Stimulated activated CD8-positive, alpha-beta memory T cell treated with anti-CD3 and anti-CD28 coated beads, Interleukin-4, amount 100 ng/mL, for 1 hour (primary cell): ENCODE measurements at places on chromosomes 1 and 21.

- no peak for DNase-seq
These were observed 21.4 kb upstream of the FMO1 start for GRCh38 chr1:171226747-171227370.

DNA sequence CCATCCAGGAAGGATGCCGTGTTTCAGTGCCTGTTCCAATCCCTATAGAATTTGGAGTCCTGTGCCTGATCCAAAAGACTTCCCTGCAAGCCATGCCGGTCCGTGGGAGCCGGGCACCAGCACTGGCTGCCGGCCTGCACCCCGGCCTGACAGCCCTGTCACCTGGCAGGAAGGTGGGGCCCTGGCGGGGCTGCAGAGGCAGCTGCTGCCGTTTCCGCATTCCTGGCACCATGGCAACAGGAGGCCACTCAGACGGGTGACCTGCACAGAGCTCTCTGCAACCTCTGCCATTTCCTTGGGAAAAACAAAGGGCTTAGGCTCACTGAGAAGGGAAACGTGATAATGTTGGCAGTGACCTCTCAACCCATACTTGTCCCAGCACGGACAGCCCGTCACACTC lies 63.2 kb upstream of the TMEM51 start:
- DNase-seq, result no peak

DNA sequence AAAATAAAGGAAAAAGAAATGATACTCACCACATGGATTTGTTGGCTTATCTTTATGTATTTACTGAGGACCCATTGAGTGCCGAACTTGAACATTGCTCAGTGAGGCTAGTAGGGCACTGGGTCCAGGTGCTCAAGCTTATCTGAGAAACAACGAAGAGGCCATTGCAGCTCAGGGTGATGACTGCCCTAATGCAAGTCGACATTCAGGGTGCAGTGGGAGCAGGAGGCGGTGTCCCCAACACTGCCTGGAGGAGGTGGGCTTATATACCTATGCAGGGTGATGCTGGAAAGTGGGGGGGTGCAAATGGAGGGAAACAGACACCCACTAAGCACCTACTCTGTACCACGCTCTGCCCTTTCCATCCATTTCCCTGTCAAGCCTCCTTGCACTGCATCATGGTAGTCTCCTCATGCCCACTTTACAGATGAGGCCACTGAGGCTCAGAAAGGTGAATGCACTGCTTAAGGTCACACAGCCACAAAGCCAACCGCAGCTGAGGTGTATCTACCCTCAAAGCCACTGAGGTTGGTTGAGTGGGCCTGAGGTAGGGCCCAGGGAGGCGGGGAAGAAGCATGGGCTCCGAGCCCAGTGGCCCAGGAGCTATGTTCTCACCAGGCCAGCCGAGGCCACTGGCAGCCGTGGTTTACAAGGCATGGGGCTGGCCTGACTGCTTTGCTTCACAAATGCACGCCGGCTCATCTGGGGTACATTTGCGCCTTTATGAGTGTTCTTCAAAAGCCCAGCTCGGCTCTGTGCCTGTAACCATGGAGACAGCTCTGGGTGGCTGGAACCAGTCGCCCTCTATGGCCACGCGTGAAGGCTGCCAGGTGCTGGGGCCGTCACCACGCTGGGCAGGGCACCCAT lies 103.8 kb downstream of the EPHB2 start:
- DNase-seq, result no peak

- DNase-seq, result no peak
These were observed 206.2 kb upstream of the C1orf87 start for GRCh38 chr1:60279798-60280197.

DNA sequence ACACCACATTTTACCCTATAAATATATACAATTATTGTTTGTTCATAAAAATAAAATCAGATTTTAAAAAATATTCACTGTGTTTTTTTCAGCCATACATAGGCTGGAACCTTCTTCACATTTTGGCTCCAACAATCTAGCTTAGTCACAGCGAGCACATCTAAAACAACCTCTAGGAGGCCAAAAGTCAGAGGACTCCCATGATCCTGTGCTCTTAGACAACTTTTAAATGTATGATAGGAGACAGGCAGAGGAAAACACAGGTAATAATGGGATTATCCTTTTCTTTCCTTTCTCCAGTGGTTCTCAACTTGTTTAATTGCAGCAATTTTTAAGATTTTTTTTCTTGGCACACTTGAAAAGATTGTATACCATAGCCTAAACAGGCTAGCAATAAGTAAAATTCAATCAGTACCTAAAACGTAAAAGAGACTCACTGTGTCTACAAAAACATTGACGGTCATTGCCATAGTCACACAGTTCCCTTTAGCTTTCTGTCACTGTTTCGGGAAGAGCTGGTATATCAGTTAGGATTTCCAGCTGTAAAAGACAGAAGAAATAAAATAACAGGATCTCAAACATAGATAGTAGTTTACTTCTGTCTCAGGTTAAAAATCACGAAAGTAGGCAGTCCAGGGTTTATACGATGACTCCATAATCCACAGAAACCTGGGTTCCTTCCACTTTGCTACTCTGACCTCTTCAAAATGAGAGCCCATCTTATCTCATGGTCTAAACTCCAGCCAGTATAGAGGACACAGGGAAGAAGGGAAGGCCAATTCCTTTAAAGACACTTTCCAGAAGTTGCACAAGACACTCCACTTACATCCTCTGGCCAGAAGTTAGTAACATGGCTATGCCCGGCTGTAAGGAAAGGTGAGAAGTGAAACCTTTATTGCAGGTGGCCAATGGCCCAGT lies 39.2 kb upstream of the CR1L start:
- no peak for DNase-seq

GRCh38 chr1:84171481-84171880 lies 27.4 kb downstream of the PRKACB start:
- no peak for DNase-seq

GRCh38 chr1:26017606-26018005 lies 4.0 kb upstream of the EXTL1 start:
- no peak for DNase-seq

- DNase-seq, result no peak
These were observed 545 bp downstream of the PATJ start for GRCh38 chr1:61742620-61743430.

- DNase-seq, result no peak
These were observed 10.4 kb downstream of the CLEC20A start for GRCh38 chr1:178486100-178487069.

- DNase-seq, result no peak
These were observed 111.8 kb upstream of the JUN start for GRCh38 chr1:58895559-58896145.

DNA sequence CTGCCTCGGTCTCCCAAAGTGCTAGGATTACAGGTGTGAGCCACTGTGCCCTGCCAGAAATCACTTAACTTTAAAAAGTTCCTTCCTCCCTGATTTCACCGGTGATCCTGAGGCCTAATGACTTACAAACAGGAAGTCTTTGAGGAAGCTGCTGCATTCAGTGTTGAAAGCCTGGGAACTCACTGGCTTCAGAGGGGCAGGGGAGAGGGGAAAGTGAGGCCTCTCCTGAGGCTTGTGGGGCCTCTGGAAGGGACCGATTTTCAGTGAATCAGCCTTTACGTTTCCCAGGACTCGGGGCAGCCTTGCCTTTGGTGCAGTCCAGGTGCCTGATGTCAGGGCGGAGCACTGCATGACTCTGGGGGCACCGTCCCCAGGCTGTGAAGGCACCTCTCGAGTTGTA lies 30.1 kb upstream of the ARHGEF10L start:
- no peak for DNase-seq

DNA sequence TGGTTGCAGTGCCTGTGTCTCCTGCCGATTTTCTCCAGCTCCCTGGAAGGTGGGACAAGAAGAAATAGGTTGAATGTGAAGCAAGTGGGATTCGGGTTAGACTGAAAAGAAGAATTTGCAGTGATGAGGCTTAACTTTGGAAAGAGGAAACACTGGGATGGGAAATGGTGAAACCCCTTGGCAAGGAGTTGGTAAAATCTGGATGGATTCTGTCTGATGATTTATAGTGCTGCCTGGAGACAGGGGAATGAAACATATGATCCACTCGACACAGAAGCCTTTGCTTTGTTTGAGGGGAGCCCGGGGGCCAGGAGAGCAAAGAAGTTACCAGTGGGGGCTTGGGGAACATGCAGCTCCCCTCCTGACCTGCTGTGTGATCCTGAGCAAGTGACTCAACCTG lies 67.2 kb downstream of the UBIAD1 start:
- no peak for DNase-seq

DNA sequence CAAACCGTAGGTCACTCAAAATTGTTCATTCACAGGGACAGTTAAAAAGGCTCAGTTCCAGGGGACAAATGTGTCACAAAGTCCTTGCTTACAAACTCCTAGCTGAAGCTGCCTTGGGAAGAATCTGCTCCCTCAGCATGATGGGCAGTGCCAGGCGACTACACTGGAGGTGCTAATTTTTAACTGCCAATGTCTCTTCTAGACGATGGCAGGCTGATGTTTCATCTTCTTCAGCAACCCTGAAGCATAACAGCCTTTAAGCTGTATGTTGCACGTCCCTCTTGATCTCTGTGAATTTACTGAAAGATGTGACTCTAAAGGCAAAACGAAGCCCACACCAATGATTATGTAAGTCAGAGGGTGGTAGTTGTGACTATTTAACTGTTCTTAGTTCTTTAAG lies 11.3 kb downstream of the COA7 start:
- no peak for DNase-seq

- DNase-seq, result no peak
These were observed 16.0 kb downstream of the ELOA start for GRCh38 chr1:23759277-23759676.

- no peak for DNase-seq
These were observed 89.2 kb downstream of the TRIM11 start for GRCh38 chr1:228317411-228317828.

DNA sequence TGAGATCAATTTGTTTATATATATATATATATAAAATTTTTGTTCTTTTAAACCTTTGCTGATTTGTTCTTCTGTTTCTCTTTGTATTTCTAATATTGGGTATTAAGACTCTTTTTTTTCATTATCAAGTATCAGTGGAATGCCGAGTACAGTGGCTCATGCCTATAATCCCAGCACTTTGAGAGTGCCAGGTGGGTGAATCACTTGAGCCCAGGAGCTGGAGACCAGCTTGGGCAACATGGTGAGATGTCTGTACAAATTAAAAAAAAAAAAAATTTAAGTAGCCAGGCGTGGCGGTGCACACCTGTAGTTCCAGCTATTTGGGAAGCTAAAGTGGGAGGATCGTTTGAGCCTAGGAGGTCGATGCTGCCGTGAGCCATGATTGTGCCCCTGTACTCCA lies 67.1 kb downstream of the MAST2 start:
- no peak for DNase-seq

GRCh38 chr1:39845569-39846566 lies 37.4 kb downstream of the TRIT1 start:
- DNase-seq, result peak; percentile 27

DNA sequence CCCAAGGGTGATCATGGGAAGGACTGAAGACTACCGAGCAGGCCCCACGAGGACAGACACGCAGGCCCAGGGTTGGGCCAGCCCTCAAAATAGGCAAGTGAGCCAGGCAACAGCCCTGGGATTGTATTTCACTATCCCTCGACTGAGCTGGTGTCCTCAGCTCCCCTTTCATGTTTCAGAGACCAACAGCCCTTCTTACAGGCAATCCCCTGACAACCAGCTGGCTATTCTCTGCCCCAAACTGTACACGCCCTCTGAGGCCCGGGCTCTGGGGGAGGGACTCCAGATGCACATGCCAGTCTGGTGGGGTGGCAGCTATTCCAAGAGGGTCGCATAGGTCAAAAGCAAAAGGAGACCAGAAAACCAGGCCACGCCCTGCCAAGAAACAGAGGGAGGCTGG lies 243.0 kb downstream of the TOMM20 start:
- DNase-seq, result no peak

DNA sequence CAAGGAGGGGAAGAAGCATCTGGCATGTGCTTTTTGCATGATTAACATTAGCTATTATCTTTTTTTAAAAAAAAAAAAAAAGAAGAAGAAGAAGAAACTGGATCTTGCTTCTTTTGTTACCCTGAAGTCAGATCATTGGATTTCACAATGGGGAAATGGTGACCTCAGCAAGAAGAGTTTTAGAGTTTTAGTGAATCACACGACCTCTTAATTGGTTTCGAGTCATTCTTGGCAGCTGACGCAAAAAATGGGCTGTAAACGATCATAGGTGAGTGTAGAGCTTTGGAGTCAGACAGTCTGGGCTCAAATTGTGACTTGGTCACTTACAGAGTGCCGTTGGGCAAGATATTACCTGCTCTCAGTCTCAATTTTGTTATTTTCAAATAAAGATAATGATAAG lies 33.3 kb upstream of the PGBD5 start:
- DNase-seq, result no peak

DNA sequence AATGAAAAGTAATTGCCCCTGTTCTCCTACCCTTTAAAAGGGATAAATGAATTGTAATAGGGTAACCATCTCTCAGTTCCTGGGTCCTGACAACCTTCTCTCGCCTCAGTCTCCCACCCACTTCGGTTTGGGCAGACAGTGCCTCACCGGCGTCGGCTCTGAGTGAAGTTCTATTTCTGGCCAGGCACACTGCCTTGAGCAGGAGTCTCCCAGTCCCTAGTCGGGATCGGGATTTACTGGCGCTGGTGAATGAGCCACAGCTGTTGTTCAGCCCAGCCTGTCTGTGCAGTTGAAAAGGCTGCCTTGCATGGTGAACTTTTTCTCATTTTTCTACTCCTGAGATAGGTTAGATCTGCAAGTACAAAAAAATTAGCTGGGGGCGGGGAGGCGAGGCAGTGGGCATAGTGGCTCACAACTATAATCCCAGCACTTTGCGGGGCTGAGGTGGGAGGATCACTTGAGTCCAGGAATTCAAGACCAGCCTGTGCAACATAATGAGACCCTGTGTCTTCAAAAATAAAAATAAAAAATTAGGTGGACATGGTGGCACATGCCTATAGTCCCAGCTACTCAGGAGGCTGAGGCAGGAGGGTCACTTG lies 7.4 kb downstream of the PLEKHM2 start:
- no peak for DNase-seq

DNA sequence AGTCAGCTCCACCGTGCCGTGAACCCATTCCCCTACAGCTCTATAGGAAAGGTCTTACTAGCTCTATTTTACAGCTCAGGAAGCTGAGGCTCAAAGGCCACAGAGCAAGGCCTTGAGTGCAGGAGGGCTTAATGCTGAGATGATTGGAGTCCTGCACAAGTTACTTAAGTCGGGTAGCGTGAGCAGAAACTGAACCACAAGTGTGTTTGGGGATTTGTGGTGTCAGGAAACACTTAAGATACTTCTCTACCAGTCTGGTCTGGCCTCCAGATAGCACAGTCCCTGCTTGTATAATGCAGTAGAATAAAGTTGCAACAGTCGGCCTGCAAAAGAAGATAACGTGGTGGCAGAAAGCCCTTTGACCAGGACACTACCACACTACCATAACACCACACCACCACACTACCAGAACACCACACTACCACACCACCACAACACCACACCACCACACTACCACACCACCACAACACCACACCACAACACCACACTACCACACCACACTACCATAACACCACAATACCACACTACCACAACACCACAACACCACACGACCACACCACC lies 118.1 kb downstream of the SPSB1 start:
- no peak for DNase-seq

GRCh38 chr1:12031039-12031980 lies 12.0 kb downstream of the MIIP start:
- DNase-seq, result no peak
